DMS153 (cell line): ENCODE measurements at places on chromosomes 4 and X.

DNA sequence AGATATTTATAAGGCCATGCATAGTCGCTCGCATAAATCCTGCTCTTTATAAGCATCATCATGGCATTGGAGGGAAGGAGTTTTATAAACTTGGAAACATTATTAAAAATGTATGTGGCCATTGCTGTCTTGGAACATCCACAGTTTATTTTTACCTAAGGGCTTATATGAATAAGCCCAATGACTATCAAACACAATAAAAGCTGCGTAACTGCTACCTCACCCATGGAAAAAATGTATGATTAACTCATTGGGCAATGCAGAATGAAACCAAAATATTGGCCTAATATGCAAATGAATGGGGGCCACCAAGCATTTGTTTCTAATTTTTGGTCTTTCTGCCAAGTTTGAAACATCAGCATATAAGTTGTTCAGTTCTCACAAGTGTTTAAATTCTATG lies 19.1 kb downstream of the GEMIN8 start:
- DNase-seq: no peak

DNA sequence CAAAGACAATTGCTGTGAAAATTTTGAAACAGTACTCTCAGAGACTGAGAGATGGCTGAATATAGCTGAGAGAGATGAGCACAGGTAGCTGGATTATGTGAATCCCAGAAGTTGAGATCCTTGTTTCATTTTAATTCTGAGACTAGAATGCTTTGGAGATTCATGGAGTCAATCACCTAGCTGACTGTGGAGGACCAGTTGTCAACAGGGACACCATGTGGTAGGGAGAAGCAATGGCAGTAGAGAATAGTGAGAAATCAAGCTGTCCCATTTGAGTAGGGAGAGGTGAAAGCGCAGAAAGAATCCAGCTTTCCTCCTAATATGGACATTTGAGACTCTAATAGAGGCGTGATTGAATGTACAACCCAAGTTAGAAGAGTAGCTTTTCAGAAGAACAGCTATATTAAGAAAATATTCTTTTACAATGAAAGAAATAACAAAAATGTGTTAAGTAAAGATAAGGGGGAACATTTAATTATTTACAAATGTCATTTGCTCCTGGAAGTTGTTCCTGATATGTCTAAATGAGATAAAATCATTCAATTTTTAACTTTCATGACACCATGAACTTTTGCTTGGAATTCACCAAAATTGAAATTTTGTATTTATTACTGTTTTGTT lies 30.3 kb upstream of the GLRB start:
- DNase-seq: peak; percentile 7

DNA sequence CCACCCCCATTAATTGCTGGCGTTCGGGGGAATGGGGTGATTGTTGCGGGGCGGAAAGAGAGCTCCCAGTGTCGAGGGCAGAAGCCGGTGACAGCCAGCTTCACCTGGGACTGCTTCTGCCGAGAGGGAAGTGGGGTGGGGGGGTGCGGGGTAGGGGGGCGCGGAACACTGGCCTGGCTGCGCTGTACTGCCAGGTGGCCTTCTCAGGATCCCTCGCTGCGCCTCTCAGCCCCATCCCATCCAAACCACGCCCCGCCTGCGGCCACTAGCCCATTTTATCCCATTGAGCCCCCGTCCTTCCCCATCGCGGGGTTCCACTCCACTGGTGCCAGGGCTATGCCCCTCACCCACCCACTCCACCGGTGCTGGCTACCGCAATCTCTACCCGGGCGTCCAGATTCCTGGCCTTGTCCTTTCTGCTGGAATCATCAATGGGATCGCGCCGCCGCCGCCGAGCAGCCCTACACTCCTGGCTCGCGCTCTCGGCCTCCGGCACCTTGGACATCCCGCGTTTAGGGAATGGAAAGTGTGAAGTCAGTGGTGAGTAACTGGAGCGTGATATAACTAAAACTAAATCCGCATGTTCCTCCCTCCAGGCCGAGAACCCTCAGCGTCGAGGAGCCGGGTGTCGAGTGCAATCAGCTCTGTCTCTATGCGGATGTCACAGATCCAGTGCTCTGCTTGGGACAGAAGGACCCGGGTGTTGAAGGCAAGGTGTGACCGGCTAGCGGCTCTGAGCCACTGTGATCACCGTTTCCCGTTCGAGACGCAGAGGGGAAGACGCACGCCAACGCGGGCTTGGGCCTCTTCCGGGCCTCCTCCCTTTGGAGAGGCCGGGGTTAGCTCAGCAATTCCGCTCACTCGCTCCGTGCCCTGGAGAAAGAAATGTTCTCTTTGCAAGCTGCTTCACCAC lies 20.5 kb downstream of the NKX3-2 start:
- no peak for DNase-seq

DNA sequence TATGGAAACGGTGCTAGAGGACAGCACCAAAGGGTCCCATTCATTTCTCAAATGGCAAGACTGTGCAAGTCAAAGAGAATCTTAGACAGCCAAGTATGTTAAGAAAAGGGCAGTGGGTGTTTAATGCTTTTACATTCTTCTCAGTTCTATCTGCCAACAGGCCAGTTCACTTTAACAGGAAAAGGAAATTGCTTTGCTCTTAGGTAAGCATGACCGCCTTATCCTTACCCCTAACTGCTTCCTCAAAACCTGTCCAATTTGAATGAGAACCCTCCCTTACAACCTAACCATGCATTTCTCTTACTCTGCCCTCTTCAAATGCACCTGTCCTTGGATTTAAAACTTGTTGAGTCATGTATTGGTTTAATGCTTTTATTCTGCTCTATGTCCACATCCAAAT lies 44.5 kb upstream of the BLTP1 start:
- DNase-seq: no peak

GRCh38 chr4:68732653-68733466 lies 62.4 kb upstream of the UGT2B15 start:
- no peak for DNase-seq

DNA sequence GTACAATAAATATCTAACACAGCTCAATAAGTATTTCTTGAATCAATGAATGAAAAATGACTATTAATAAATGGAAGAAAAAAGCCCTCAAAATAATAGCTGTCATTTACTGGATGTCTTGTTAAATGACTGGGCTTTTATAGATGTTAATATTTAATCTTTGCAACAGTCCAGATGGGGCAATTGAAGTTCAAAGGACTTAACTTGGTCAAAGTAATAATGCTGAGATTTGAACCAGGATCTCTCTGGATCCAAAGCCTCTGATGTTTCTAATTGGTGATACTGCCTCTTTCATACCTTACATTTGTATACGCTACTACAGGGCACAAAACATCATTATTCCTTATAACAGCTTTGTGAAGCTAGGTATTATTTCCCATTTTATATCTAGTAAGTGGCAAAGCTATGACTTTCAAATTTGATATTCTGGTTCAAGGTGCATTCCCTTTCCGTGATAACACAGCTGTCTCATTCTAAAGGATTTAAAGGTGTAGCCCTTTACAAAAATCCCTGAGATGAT lies 72.6 kb downstream of the DCK start:
- DNase-seq: no peak

DNA sequence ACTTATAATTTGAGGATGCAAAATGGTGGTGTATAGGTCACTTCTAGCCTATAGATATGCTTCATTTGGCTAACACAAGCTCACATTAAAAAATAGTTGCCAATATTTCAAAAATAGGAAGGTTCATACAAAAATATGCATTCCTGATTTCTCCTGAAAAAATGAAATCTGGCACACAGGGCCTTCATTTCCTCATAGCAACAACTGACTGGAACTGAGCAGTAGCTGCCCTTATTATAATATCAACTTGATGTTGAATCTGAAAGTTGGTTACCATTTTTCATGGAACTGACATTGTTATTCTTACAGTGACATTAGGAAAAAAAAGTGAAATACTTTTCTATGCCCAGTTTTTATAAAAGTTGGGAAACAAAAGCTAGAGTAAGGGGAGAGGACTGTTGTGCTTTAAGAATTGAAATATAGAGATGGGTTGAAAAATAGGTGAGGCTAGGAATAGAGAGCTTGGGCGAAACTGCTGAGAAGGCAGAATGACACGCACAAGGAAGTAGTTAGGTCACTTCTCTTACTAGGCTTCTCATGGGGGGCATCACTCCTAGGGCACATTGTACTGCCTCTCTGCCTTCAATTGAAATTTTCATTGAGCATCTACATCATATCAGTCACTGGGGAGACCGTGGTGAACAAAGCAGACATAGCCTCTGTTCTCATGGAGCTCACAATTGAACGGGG lies 43.1 kb upstream of the C1GALT1C1 start:
- no peak for DNase-seq

- DNase-seq: no peak
Observed at GRCh38 chr4:39541987-39542610, 14.9 kb upstream of the UGDH start.

GRCh38 chr4:52728691-52729240 lies 22.5 kb downstream of the ERVMER34-1 start:
- no peak for DNase-seq

DNA sequence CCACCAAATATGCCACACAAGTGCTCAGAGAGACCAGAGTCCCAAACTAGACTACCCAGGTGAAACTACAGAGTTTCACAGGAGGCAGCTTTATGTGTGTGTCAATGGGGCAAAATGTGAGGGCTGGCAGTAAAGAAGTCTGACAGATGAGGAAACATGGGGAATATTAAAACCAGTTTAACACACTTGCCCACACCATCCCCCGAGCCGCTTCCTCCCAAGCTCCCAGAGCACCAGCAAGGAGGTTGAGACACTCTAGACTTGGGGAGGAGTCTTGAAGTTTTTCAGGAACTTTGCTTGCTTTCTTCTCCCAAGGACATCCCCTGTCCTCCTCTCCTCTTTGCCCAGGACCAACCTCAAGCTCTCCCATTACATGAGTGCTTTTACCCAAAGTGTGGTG lies 94.7 kb upstream of the SPRY1 start:
- DNase-seq: no peak

GRCh38 chr4:10347281-10347795 lies 109.9 kb downstream of the ZNF518B start:
- no peak for DNase-seq

GRCh38 chr4:8393593-8394038 lies 46.9 kb downstream of the ACOX3 start:
- no peak for DNase-seq

DNA sequence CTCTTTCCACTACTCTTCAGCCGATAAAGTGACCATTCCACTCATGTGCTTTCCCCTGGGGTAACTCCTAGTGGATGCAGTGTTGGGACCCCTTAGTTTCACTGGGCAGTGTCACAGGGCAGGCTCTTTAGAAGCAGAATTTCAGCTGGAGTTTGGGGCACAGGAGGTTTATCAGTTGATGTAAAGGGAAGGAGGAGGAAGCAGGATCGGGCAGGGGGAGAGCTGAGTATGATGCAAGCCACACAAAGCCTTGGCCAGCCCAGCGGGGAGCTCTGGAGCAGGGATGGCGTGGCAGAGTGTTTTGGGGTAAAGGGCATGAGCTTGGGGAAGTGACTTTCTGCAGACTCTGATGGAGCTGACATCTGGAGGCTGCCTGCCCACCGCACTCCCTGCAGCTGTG lies 19.3 kb downstream of the WDR13 start:
- DNase-seq: no peak

DNA sequence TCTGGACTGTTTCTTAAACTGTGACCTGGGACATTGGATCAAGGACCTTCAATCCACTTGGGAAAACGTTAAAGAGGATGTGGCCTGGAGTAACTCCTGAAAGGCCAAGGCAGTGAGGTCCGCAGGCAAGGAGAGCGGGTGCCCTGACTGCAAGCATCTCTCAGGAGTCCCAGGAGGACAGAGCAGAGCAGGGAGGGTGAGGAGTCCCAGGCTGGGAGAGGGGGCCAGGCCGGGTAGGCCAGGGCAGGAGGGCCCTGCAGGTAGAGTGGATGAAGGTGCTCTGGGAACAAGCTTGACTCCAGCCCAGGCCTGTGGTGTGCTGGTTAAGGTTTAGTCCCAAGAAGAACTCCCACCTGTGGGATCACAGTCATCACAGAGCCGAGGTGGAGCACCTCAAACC lies 13.8 kb downstream of the PNMA6E start:
- DNase-seq: no peak

GRCh38 chr4:5974321-5974720 lies 43.9 kb downstream of the C4orf50 start:
- no peak for DNase-seq

GRCh38 chr4:16588651-16589050 lies 309.8 kb downstream of the LDB2 start:
- no peak for DNase-seq

GRCh38 chr4:38730830-38731646 lies 51.8 kb downstream of the TLR10 start:
- peak; percentile 16 for DNase-seq

GRCh38 chrX:37594755-37595382 lies 23.4 kb downstream of the LANCL3 start:
- DNase-seq: no peak

DNA sequence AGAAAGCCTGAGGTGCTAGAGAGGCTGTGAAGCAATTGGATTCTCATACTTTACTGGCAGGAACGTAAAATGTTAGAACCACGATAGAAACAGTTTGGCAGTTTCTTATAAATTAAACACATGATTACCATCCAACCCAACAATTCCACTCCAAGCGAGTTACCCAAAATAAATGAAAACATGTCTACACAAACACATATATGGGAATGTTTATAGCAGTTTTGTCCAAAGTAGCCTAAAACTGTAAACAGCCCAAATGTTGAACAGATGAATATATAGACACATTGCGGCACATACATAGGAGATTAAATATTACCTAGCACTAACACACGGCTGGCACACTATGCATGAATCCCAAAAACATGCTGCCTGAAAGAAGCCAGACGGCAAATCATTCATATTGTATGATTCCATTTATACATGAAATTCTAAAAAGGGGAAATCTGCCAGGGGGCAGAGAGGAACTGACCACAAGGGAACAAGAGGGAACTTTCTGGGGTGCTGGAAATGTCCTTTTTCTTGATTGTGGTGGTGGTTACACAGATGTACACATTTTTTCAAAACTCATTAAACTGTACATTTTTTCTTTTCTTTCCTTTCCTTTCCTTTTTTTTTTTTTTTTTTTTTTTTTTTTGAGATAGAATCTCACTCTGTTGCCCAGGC lies 50.4 kb upstream of the SLC25A4 start:
- DNase-seq: no peak

- no peak for DNase-seq
Observed at GRCh38 chr4:147194114-147194513, 248.4 kb upstream of the TTC29 start.

DNA sequence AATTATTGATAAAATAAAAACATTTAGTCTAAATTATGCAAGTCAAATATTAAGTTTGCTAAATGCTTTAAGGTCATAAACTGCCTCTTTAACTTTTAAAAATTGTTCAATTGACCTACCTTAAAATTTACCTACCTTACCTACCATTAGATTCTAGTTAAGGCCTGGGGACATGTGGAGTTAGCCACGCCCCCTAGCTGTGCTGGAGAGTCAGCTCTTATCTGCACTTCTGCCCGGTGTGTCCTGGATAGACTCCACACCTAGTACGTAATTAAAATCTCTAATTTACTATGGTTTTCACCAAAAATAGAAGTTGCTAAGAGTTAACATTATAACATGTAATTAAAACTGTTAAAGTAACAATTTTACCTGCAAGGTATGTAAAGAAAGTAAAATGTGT lies 22.7 kb downstream of the TENM3 start:
- DNase-seq: no peak

GRCh38 chr4:86942185-86942666 lies 7.4 kb downstream of the AFF1 start:
- peak; percentile 26 for DNase-seq

- DNase-seq: no peak
Observed at GRCh38 chrX:149757206-149758067, 16.4 kb upstream of the HSFX1 start.
